Activated naive CD8-positive, alpha-beta T cell treated with anti-CD3 and anti-CD28 coated beads, Interleukin-2, amount 10 ng/mL, durations not matched to agents 7 days and 5 days (primary cell): ENCODE measurements at places on chromosomes 13 and 19.

GRCh38 chr19:13053761-13054625 lies 48.7 kb downstream of the LYL1 start:
- no peak for DNase-seq

DNA sequence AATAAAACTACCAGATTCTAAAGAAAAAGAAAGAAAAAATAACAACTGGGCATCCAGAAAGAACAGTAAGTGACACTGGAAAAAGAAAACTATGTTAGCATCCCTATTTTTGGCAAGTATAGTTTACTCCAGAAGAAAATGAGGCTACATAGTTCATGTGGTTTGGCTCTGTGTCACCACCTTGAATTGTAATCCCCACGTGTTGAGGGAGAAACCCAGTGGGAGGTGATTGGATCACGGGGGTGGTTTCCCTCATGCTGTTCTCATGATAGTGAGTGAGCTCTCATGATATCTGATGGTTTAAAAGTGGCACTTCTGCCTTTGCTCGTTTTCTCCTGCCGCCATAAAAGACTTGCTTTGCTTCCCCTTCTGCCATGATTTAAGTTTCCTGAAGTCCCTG lies 76.9 kb downstream of the ITGBL1 start:
- DNase-seq = no peak

- no peak for DNase-seq
Measured at GRCh38 chr13:73996569-73996968, 137.6 kb downstream of the KLF12 start.

DNA sequence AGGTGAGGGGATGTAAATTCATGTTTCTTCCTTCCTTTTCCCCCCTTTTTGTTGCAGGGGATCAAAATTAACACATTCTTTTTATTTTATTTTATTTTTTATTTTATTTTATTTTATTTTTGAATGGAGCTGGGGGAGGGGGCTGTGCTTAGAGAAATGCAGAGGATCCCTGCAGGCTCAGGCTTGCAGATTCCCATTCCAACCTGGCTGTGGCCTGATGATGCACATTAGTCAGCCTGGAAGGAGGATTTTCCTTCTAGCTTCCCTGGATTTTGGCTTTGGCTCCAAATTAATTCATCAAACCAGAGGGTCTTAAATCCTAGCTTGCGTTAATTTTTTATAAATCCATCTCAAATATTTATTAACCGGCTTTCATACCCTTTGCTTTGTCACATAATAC lies 67.0 kb downstream of the FREM2 start:
- DNase-seq = no peak

DNA sequence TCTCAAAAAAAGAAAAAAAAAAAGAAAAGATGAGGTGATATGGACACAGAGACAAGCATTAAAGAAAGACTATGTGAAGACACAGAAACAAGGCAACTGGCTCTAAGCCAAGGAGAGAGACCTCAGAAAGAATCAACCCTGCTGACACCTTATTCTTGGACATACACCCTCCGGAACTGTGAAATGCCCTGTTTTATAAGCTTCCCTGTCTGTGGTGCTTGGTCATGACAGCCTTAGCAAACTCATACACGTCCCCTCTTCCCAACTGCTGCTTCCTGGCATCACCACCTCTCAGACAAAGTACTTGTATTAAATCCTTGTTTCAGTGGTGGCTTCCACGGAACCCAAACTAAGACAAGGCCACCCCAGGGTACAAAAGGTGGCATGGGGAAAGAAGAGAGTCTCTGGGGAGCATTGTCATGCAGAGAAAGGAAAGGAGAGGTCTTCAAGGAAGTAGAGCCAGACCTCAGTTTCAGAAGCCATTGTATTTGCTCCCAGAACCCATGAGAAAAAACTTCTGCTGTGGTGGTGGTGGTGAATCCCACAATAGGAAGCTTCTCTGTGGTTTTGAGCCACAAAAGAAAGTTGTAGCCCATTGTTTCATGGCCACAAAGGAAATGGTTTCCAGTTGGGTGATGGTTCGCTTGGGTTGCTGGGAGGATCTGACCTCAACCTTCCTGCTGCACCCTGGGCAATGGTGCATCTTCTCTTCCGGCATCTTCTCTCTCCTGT lies 16.3 kb upstream of the TSPAN16 start:
- DNase-seq = peak; percentile 58

DNA sequence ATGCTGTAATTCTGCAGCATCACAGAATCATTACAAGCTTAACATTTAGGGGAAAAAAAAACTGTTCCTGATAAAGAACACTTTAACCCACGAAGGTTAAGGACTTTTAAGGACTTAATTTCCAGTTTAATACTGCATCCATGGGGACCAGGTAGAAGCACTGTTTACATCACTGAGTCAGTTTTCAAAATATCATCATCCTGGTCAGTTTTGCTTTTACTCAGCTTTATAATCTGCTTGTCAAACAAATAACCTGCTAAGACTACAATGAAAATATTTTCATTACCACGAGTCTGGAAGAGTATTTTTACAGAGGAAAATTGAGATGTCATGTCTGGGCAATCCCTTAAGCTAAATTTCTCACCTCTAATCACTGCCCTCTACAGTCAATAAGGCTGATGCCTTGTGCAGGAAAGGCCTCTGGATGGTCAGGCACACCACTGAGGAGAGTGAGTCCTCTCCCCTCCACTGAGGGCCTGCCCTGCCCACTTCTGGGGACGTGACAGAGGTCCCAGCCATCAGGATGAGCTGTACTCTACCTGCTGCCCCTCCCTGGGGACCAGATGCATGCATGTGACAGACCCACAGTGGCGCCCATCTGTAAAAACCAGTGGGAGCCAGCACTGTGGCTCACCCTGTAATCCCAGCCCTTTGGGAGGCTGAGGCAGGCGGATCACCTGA lies 31.0 kb downstream of the FOXO1 start:
- DNase-seq = no peak
